ENCODE measurements at places on chromosomes 16 and 17.

- no peak for DNase-seq
Measured at GRCh38 chr16:68999114-68999513, 106.3 kb upstream of the HAS3 start.

DNA sequence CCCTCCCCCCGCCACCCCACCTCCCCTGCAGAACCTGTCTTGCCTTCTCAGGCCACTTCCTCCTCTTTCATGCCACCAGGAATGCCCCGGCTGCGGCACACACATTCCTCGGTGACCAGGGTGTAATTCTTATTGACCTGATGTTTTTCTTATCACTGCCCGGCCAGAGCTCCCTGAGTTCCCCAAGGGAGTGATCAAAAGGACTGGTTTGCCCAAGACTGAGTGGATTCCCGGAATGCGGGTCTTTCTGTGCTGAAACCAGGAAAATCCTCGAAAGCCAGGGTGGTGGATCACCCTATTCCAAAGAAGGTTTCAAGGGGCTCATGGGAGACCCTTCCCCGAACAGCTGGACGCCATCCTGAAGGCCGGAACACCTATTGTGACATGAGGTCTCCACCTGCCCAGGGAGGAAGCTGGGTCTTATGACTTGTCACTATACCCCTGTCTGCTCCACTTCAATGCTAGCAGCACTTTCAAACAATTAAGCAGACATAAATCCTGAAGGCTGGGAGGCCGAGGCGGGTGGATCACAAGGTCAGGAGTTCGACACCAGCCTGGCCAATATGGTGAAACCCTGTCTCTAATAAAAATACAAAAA, 53.0 kb upstream of the RPL38 start:
- DNase-seq, result peak; percentile 35

- no peak for DNase-seq
Measured at GRCh38 chr16:534135-534534, 6.6 kb downstream of the CAPN15 start.

DNA sequence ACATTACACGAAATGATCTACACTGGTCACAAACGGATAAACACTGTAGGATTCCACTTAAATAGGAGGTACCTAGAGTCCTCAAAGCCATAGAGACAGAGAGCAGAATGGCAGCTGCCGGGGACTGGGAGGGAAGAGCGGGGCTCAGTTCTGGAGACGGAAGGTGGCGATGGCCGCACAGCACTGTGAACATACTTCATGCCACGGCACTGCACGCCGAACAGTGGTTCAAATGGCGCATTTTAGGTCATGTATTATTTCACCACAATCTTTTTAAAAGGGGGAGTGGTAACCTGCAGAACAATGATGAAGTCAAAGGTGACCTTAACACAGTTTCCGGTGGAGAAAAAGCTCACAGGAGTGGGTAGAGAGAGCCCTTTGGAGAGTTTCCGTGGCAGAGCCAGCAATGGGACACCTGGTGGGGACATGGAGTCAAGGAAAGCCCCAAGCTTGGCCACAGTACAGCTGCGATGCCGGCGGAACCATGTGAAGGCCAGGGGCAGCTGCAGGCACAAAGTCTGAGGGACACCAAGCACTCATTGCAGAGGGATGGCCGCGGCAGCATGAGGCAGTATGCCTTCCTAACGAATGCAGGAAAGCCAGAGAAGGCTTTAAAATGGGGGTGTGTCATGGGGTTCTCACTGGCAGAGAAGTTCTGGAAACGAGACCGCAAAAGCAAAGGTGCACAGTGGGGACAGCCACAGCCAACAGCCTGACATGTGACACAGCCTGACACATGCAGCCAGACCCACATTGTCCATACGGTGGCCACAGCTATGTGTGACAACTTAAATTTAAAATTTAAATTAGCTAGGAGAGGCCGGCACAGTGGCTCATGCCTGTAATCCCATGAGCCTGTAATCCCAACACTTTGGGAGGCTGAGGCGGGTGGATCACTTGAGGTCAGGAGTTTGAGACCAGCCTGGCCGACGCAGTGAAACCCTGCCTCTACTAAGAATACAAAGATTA, 7.3 kb downstream of the FLCN start:
- no peak for DNase-seq

DNA sequence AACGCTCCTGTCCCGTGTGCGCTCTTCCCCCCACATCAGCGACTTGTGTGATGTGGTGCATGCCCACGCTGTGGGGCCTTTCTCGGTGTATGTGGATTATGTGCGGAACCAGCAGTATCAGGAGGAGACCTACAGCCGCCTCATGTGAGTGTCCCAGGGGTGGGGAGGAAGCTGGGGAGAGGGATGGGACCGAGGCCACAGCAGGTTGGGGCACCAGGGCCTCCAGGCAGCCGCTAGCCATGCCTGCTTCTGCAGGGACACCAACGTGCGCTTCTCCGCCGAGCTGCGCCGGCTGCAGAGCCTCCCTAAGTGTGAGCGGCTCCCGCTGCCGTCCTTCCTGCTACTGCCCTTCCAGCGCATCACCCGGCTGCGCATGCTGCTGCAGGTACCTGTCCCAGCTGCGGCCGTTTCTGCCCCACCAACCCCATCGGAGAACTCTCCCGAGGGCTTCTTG, 5.8 kb downstream of the ARHGEF15 start:
- DNase-seq, result no peak

DNA sequence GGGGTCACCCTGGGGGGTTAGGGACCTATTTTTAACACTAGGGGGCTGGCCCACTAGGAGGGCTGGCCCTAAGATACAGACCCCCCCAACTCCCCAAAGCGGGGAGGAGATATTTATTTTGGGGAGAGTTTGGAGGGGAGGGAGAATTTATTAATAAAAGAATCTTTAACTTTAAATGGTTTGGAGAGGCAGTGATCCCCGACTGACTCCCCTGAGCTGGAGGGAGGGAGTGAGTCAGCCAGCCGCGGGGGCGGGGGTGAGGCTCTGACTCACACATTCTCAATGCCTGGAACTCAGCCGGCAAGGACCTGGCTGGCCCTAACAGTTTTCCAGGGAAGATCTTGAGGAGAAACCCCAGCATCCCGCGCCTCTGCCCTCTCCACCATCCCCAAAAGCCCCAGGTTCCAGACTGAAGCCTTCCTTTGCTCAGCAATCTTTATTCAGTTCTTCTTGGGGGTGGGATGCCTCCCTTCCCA, 1.5 kb downstream of the HCFC1R1 start:
- peak; percentile 97 for DNase-seq

GRCh38 chr17:75830164-75831031, 13.8 kb downstream of the UNC13D start:
- no peak for DNase-seq

GRCh38 chr17:3735515-3735914, 11.8 kb downstream of the HASPIN start:
- DNase-seq, result no peak

- DNase-seq, result no peak
Measured at GRCh38 chr17:75130059-75130631, 1.4 kb downstream of the NT5C start.

DNA sequence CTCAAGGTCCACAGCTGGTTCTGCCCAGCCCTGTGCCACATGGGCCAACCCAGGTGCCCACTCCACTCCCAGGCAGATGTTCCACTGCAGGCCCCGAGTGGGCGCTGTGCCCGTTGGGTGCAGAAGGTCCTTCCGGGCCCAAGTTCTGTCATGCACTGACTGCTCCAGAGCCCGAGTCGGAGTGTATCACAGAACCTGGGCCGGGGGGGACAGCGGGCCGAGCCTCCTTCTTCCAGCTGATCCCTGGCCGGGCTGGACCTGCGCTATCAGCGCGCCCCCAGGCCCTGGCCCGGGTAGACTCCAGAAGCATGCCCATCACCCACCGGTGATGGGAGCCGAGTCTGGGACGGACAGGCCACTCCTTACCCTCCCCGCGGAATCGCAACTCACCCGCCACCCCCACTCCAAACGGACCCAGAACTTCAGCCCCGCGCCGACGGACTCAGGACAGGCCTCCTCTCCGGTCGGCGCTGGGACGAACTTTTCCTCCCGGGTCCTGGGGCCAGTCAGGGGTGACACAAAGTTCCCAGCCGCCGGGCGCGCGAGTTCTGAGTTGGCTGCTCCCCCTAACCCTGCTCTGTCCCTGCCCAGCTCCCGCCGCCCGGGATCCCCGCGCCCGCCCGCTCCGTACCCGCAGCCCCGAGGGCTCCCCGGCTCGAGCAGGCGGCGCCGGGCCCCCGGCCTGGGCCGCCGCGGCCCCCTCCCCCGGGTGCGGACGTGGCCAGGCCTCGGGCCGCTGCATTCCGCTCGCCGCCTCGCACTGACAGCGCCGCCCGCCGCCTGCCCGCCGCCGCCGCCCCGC, at the start of gene COPZ2:
Gene COPZ2, minus strand, starts transcription at position 762 of the 802 bp plus-strand sequence. Its CDS starts 20 bp downstream, at position 742.
- peak; percentile 50 for DNase-seq

- no peak for DNase-seq
Measured at GRCh38 chr16:49494474-49494873, 120.9 kb downstream of the C16orf78 start.

- peak; percentile 23 for DNase-seq
Measured at GRCh38 chr16:75312875-75313274, 61.5 kb upstream of the BCAR1 start.

DNA sequence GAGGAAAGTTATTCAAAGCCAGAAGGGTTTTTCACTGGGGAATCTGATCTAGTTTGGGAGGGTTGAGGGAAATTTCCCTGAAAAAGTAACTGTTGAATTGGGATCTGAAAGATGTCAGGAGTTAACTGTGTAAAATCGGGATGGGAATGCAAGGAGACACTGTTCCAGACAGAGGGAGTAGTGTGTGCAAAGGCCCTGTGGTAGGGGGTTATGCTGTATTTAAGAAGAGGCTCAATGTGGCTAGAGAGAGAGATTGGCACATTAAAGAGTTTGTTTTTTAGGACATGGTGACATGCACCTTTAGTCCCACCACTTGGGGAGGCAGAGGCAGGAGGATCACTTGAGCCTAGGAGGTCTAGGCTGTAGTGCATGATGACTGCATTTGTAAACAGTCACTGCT, 16.9 kb downstream of the CDH3 start:
- no peak for DNase-seq

- no peak for DNase-seq
Measured at GRCh38 chr17:15109608-15110007, 155.5 kb downstream of the PMP22 start.

DNA sequence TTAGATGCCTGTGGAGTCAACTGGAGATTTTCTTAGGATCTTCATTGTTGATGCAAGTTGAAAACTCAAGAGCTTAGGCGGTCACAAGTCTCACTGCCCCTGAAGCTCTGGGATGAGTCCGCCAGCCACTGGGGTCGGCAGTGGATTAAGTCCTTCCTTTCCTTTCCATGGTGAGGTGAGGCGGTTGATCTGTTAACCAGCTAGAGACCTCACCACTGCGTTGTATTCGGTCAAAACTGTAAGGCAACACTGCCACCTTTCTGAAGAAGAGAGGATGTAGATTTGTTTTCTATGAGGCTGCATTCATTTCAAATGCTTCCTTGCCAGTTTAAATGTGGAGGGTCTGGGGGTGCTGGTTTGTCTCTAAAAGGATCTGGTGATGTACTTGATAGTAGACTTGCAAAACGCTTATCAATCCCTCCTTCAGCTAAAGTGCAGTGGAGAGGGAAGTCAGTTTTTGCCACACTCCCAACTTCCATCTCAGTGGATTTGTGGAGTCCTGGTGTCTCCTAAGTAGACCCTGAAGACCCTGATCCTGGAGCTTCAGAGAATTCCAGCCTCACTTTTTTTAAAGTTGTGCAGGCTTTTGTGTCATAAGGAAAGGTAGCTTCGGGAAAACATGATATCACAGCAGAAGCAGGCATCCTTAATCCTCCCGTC, 1.7 kb downstream of the MYOCD start:
- peak; percentile 57 for DNase-seq

- no peak for DNase-seq
Measured at GRCh38 chr17:49197346-49197998, 12.9 kb downstream of the GNGT2 start.

DNA sequence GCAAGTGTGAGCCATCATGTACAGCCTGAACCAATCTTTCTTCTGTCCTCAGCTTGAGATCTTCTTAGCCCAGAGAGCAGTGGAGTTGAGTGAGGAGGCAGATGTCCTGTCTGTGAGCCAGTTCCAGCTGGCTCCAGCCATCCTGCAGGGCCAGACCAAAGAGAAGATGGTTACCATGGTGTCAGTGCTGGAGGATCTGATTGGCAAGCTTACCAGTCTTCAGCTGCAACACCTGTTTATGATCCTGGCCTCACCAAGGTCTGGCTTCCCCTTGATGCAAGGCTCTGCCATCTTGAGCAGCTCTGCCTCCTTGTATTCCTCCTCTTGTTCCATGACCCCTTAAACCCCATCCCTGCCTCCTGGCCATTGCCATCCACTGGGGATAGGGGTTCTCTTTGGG, 9.6 kb downstream of the CDK5RAP3 start:
- no peak for DNase-seq

DNA sequence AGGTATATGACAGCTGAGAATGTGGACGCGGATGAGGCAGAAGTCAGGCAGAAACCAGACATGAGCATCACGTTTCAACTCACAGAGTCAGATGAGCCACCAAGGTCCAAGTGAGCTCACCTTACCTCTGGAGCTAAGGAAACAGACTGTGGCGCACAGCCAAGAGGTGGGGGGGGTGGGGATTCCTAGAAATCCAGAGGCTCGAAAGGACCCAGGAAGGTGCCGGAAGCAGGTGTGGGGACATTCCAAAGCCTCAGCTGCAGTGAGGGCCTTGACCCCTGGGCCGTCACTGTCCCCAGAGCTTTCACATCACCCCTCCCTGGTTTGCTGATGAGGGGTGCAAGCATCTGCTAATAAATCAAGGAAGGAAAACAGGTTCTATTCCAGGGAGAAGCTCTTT, 29.3 kb upstream of the RCVRN start:
- no peak for DNase-seq

DNA sequence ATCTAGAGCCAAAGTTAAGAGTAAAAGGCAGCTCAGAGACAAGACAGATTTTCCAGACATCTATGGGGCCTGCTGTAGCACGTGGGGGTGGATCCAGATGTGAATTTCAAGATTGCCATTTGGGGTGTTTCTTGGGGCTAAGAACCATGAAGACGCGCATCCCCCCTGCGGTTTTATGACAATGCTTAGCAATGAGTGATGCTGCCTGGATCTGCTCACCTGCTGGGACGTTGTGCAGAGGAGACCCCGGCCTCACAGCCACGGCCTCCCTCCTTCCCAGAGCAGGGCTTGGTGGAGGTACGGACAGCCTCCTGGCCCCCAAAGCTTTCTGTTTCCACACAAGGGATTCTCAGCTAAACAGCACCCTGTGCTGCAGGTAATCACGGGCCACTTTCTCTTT, 151.5 kb upstream of the DYNLRB2 start:
- DNase-seq, result no peak

DNA sequence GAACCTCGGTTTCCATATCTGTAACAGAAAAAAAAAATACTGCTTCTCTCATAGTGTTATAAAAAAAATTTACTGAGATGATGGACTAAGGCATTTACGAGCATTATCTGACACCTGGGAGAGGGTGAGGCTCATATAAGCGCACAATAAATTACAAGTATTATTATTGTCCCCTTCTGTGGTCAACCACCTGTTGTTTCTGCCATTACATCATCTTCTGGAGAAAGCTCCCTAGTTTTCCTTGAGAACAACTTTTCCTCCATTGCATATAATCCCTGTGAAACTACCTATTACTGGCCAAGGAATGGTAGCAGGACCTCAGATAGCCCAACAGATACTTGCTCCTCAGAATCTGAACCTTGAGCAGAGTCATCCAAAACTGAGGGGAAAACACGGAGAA, 11.7 kb upstream of the GGA2 start:
- no peak for DNase-seq

GRCh38 chr16:19524616-19525384, 1.1 kb downstream of the CCP110 start:
- no peak for DNase-seq

- no peak for DNase-seq
Measured at GRCh38 chr17:76556765-76557367, 17.0 kb downstream of the PRCD start.

Data from SJSA1 (cell line).